ENCODE measurements at places on chromosomes 7 and 10. TPM values are rescaled to one million over a fixed set of nuclear protein-coding genes. Genes with fewer than 3 reads are reported as not detected.

DNA sequence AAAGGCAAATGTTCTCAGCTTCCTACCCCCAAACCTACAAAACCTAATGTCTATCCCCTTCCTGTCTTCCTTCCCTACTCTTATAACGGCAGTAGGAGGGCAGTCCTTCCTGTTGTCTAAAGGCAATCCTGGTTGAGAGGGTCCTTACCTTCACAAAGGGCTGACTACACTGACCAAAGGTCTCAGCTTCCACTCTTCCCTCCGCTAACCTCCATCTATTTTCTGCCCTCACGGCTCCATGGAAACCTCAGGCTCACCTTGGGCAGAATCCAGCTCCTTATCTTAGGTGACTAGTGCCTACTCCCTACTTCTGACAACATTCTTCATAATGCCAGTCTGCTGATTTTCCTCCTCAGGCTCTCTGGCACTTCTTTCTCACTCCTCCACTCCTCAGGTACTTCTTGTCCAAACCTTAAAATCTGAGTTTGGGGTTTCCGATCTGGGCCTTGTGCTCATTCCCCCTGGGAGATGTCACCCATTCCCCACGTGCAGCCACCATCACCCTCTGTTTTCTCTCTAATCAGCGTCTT is 542 bp downstream of the FBXL13 start:
- H3K4me1 ChIP-seq: peaks cover 26% of the 10 kb centered on the region
- peaks cover 20% of the 10 kb centered on the region for H3K36me3 ChIP-seq

DNA sequence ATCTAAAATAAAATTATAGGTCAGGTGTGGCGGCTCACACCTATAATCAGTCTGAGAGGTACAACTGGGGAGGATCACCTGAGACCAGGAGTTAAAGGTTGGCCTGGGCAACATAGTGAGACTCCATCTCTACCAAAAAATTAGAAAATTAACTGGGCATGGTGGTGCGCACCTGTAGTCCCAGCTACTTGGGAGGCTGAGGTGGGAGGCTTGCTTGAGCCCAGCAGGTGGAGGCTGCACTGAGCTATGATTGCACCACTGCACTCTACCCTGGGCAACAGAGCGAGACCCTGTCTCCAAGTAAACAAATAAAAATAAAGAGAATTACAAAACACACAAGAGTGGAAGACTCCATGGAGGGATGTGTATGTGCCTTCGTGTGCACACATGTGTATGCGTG is 171.5 kb downstream of the PARD3 start:
- H3K27me3 ChIP-seq: no peaks in the 10 kb centered on the region
- no peak overlapping the region for H3K27ac ChIP-seq
- no peak for DNase-seq
- no peaks in the 10 kb centered on the region for H3K36me3 ChIP-seq
- no peak overlapping the region for H3K4me3 ChIP-seq

- no peak for DNase-seq
- no peaks in the 10 kb centered on the region for H3K4me1 ChIP-seq
- H3K27me3 ChIP-seq: no peaks in the 10 kb centered on the region
- no peak overlapping the region for H3K4me3 ChIP-seq
Observed at GRCh38 chr10:20962165-20962564, 65.1 kb upstream of the NEBL start.

DNA sequence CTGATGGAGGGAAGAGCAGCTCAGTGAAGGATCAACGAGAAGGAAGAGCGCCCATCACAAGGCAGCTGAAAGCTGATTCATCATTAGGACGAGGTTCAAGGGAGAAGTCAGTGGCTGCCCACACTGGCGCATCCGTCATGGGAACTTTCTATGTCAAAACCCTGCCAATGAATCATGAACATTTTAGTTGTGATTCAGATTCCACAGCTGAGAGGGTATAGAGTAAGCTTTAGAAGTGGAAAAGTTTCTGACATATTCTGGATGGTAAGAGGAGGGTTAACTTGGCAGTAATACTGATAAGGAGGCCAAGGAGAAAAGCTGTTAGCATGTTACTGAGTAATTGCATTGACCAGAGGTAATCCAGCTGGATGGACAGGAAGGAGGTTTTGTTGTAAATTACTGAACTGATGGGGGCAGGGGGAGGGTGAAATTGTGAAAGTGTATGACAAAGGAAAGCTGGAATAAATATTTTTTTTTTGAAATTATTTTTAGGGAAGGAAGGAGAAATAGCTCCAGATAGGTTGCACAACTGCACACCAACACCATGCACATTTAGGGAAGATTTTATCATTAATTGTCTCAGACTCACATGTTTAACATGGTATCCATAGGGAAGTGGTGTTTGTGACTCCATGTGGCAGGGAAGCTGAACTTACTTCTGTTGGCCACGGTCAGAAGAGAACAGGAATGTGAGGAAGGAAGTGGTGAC is 78.3 kb upstream of the NRP1 start:
- H3K4me3 ChIP-seq: no peak overlapping the region
- H3K27ac ChIP-seq: no peak overlapping the region
- peaks cover 37% of the 10 kb centered on the region for H3K27me3 ChIP-seq
- DNase-seq: no peak

Gene KIAA1217
- 0.62 TPM for total RNA-seq

Gene TMEM176A
- total RNA-seq: not detected

DNA sequence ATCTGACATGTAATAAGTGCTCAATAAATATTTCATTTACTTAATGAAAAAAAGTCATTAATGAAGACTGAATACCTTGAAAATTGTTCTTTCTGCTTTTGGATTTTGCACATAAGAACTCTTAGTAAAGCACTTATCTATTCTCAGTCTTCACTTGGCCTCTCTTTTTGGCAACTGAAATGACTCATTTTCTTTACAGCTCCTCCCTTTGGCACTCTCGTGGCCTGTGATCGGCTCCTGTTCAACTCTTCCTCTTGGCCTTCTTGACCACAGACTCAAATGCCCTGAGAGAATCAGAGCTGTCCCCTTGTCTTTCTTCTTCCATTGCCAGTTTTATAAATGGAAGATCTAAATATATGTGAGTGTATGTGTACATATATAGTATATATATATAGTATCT is 54.2 kb downstream of the FOXP2 start:
- no peaks in the 10 kb centered on the region for H3K36me3 ChIP-seq
- no peak for DNase-seq
- no peak overlapping the region for H3K27ac ChIP-seq
- peaks cover 2% of the 10 kb centered on the region for H3K4me1 ChIP-seq

Gene FOXK1
- total RNA-seq: 35.6 TPM

Gene CFAP69
- total RNA-seq: 0.34 TPM

Gene WBP1L
- total RNA-seq: 18.0 TPM

Gene STAG3
- 22.3 TPM for total RNA-seq

DNA sequence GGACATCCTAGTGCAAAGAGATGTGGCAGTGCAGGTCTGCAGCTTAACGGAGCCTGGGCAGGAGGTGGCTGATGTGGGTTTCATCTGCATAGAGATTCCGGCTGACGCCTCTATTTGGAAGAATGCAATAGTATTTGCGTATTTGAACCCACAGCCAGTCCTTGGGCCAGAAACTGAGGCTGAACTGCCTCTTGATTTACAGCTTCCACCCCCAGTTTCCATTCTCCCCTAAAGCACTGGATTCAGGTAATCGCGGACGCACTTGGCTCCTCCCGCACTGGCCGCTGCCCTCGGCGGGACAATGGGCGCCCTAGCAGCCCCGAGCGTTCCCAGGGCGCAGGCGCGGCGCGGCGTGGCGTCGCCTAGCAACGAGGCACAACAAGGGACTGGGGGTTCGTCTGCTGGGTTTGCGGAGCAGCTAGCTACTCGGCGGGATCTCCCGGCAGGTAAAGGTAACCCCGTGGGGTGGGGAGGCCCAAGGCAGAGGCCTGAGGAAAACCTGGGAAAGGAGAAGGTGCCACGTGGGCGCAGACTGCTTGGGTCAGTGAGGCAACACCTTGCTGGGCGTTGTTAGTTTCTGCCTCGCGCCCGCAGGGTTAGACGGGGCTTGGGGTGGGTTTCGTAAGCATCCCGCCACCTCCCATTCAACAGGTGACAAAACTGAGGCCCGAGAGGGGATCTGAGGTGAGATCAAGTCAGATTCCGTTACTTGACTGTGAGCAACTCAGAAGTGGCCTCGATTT is at the start of gene ARMC3:
Gene ARMC3, plus strand, starts transcription at position 393 of the 743 bp plus-strand sequence. CDS start 3,944 bp downstream, outside the sequence.
- peak; percentile 51 for DNase-seq
- no peak within 1 kb of the TSS for H3K27ac ChIP-seq
- H3K4me3 ChIP-seq: peak within 1 kb of the TSS; percentile 43
- no peaks in the 10 kb centered on the region for H3K36me3 ChIP-seq

Gene PRSS58
- total RNA-seq: not detected

Gene ACSM6
- total RNA-seq: not detected

All from activated T-helper 2 cell treated with anti-CD3 and anti-CD28 coated beads, Interferon-gamma antibody, Interleukin-2, Interleukin-4, amounts not matched to agents 10 μg/mL and 5 μg/mL and 100 μg/mL, durations not matched to agents 14 hours and 24 hours and 36 hours (primary cell).